ENCODE measurements at places on chromosomes 16 and 17.

GRCh38 chr17:50829332-50829731, 6.1 kb upstream of the WFIKKN2 start:
- DNase-seq = no peak

- no peak for DNase-seq
Observed at GRCh38 chr16:86988920-86989696, 328.1 kb downstream of the C16orf95 start.

DNA sequence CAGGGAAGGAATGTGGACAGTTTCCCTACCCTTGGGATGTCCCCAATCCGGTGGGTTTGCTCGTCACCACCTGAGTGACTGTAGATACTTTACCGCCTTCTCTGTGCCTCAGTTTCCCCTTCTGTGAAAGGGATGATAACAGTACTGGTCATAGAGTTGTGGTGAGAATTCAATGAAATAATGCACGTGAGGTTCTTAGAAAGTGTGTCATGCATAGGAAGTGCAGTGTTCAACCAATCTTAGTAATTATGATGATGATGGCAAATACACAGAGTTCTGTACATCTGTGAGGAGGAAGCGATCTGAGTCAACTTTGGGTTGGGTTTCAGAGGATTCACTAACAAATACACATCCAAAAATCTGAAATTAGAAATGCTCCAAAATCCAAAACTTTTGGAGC, 114.6 kb upstream of the HS3ST2 start:
- no peak for DNase-seq

GRCh38 chr16:81748476-81749198, 30.5 kb upstream of the PLCG2 start:
- DNase-seq = no peak

GRCh38 chr17:80294210-80294609, 33.6 kb downstream of the RNF213 start:
- DNase-seq = no peak

GRCh38 chr17:68403122-68403521, 54.2 kb downstream of the WIPI1 start:
- no peak for DNase-seq

- DNase-seq = no peak
Observed at GRCh38 chr16:21590287-21590686, 9.1 kb upstream of the METTL9 start.

DNA sequence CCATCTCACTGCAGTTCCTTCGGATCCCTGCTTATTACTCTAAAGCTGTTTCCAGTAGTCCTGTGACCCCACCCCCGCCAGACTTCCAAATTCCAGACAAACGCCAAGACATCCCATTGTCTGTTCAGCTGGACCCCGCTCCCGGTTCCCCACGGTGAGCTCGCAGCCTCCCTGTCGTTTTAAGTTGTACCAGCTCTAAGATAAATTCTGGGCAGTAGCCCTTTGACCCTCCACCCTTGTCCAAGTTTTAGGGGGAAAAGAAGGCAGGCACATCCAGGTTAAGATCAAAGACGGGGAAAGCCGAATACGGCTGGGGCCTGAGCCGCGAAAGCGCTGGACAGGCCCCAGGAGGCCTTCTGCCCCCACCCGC, 589 bp downstream of the ARL6IP1 start:
- DNase-seq = no peak

DNA sequence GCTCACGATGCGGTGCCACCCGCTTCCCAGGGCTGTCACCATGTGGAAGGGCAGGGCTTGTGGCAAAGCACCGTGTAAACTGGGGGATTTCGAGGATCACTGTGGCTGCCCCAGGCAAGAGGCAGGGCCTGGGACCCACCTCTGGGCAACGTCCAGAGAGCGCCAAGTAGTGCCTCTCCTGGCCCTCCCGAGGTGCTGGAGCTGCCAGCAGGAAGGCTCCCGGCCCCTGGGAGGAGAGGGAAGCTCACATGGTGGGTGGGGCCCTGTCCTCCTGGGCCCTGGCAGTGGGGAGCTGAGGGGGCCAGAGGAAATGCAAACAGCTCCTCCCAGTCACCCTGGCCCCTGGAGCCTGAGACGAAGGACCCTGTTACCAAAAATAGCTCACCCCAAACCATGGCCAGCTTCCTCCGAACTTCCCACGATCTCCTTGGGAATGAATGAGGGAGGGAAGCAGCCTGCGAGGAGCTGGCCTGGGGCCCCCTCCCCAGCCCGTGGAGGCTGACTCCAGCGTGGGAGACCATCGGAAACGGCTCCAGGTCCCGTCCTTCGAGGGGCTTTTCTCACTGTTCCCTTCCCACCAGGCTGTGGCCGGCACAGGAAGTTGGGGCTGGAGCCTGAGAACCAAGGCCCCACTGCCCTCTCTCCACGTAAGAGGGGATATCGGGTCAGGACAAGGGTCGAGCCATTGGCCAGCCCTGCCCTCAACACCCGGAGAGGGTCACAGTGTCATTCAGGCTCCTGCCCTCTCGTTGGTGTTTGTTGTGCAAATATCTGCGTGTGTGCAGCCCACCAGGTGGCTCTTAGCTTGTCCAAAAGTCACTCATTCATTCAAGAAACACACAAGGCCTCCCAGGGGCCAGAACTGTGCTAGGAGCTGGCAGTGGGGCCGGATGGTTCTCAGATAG, 17.7 kb downstream of the VASN start:
- no peak for DNase-seq

GRCh38 chr17:64306850-64307463, 43.9 kb upstream of the TEX2 start:
- peak; percentile 35 for DNase-seq

GRCh38 chr16:66569827-66570405, 3.7 kb downstream of the CMTM1 start:
- DNase-seq = no peak

DNA sequence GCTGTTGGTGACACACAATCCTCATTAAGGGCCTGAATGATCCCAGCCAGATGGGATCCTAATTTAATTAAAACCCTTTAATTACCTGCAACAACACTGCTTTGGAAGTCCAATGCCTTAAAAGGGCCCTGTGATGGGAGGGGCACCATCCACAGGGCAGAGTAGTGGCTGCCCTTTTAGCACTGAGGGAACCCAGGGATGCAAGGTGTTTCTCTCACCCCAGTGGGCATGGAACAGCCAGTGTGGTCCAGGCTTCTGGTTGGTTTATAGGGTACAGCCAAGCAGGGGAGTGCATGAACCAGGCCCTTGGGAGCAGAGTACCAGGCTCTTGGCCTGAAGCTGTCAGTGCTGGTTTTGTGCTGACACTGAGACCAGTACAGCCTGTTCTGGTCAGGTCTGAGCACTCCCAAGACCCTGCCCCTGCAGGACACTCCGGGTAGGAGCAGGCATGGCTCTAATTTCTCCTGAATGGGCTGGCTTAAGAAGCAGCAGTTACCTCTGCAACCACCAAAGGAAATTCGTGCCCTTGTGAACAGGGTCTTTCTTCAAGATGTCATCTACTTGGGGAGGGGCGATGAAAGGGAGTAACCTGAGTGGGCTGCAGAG, 9.9 kb downstream of the NXPH3 start:
- DNase-seq = no peak

DNA sequence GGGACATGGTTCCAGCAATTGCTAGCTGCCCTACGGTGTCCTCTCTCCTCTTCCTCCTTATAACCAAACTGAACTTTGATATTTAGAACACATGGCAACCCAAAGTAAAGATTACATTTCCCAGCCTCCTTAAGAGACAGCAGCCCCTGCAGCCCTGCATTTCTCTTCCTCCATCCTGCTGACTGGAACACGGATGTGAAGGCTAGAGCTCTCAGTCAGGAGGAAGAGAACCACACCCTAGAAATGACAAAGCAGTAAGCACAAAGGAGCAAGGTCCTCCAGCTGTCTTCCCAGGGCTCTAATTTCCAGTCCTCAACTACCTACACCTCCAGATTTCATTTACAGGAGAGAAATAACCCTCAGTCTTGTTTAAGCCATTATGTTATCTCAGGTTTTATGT, 10.9 kb downstream of the DYNC1LI2 start:
- DNase-seq = peak; percentile 61

GRCh38 chr17:40607641-40608040, 40.0 kb downstream of the SMARCE1 start:
- DNase-seq = no peak

- no peak for DNase-seq
Observed at GRCh38 chr16:48317614-48318315, 67.4 kb downstream of the SIAH1 start.

DNA sequence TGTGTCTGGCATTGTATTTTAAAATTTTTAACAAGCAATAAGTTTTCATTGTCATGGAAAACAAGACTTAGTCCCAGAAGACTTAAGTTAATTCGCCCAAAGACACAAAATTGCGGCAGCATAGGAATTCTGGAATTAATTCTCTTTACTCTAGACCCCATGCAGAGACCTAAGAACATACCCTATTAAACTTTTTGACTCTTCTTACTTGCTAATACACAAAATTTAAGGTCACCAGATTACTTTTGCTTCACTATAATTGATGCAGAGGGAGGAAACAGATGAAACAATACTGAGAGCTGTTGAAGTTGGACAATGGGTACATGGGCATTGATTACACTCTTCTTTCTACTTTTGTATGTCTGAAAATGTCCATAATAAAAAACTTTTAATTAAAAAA, 12.6 kb downstream of the HELZ start:
- DNase-seq = no peak
